ENCODE measurements at places on chromosomes 6 and 20.

- DNase-seq: no peak
Observed at GRCh38 chr6:41269166-41269565, 17.3 kb downstream of the TREM1 start.

DNA sequence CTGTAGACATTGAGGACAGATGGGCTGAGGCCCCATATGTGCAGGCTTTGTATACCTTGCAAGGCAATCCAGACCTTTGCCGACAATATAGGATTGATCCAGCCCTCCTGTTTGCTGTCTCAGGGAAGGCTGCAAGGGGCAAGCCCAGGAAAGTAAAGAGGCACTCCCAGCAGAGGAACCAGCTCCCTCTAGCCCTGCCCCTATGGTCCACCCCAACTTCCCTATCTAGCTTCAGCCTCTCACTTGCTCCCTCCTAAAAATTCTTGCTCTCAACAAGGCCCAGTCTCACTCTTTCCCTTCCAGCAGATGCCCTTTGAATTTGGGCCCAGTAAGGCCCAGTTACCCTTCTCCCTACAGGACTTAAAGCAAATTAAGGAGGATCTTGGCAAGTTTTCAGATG lies 92.6 kb downstream of the JARID2 start:
- DNase-seq: peak; percentile 69

DNA sequence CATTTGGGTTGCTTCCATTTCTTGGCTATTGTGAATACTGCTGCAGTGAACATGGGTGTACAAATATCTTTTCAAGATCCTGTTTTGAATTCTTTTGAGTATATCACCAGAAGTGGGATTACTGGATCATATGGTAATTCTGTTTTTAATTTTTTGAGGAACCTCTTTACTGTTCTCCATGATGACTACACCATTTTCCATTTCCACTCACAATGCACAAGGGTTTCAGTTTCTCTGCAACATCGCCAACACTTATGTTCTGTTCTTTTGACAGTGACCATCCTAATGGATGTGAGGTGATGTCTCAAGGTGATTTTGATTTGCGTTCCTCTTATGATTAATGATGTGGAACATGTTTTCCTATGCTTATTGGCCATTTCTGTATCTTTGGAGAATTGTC lies 214.4 kb upstream of the ZFP64 start:
- no peak for DNase-seq

- no peak for DNase-seq
Observed at GRCh38 chr6:69976591-69977090, 110.3 kb downstream of the COL19A1 start.

DNA sequence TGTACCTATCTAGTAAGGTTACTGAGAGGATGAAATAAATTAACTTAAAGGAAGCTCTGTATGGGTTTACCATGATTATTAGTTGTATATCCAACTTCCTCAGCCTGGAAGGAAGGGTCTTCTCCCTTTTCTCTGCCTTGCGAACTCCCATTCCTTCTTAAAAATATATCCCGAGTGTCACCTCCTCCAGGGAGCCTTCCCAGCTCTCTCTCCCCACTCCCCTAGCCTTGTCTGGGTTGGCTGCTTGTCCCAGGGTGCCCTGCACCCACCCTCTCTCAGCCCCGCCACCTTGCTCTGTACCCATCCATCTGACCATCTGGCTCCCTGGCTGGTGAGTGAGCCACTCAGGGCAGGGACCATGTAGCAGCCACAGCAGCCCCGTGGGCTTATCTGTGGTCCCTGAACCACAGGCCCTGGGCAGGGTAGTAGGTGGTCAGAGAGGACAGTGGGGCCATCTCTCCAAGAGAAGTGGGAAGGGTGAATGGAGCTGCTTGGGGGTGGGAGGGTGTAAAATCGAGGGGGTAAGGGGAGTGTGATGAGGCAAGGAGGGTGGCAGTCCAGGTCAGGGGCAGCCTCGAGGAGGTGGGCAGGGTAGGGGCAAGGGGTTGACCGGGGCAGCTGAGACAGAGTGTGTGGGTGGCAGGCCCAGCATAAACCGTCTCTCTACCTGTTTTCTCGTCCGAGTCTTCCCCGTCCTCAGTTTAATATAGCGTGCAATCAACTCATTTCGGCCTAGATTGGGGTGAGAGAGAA lies 12.8 kb downstream of the TEAD3 start:
- DNase-seq: no peak

DNA sequence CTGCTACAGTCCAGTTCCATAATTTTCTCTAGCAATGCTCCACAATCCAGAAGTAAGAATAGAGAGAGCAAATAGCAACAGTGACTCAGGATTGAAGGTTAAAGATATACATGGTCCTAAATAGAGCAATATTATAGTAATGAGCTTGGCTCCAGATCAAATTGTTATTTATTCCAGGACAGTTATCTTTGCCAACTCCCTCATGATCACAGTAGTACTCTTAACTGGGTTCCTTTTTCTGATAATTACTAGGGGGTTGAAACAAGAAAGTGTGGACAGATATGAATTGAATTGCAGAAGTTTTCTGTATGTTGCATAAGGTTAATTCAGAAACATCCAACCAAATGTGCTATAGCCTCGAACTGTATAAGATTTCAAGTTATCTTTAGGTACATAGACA lies 11.9 kb downstream of the FAM184A start:
- peak; percentile 58 for DNase-seq

GRCh38 chr6:155157101-155157500 lies 106.7 kb upstream of the CLDN20 start:
- DNase-seq: no peak

All from NCI-H69 (cell line).